ENCODE measurements at places on chromosomes 1 and 21.

- no peak for DNase-seq
Measured at GRCh38 chr1:57620605-57621004, 196.7 kb upstream of the DAB1 start.

DNA sequence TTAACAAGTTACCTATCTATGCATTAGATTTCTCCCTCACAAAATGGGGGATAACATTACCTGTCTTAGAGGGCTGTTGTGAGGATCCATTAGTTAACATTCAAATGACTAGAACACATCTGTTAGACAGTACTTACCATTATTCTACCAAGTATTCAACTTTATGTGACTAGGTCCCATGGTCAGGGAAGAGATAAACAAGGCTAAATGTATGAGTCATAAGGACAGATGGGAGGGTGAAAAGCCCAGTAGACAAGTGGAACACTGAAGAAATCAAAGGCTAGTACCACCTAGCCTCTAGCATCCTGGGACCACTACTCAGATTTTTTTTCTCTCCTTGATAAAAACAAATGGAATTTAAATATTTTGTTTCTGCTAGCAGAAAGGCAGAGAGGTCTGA is 9.0 kb upstream of the VHLL start:
- DNase-seq: no peak

DNA sequence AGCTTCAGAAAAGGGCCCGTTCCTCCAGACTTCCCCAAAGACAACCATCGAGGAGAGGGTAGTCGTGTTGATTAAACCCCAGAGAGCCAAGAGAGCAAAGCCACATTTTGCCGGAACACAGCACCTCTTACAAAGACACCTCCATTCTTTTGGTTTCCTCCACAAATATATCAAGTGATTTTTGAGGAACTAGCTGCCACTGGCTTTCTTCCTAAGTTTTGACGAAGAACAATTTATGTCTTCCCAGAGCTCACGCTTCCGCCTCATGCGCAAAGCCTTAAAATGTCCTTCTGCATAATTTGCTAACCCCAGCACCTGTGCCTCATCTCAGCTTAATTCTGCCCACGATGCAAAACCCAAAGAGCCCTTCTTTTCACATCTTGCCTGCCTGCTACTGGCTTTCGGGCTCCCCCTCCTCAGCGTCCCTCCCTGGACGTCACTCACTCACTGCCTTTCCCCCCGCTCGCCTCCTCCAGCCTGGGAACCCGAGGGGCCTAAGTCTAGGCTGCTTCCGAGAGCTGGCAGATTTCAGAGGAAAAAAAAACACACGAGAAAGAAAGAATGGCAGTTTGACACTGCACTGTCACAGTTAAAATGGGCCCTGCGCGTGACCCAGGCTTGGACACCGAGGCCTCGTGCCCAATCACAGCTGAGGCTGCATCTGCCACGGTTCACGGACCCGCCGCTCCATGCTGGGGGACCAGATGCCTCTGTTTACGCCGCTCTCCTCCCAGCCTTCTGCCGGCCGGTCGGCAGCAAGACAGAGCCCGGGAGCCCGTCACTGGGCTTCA is 77.6 kb upstream of the IFNAR2 start:
- no peak for DNase-seq

GRCh38 chr1:151143986-151144385 is 2.4 kb downstream of the SEMA6C start:
- DNase-seq: no peak

GRCh38 chr21:34713621-34714020 is 44.8 kb downstream of the CLIC6 start:
- DNase-seq: no peak

DNA sequence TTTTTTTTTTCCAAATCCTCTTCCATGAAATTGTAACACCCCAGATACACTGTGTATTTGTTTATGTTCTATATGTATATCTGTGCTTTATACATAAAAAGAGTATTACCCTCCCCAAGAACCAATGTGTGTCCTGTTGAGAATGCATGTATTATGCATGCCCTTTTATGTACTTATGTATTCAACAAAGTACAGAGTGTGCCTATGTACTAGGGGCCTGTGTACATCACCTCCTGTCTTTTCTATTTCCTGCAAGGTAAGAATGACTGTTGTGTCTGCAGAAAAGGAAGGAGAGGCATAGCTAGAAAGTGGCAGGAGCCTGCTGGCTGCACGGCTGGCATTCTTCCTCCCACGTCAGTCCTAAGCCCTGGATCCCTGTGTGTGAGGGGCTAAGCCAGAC is 7.0 kb downstream of the TMEM61 start:
- DNase-seq: no peak

- DNase-seq: no peak
Measured at GRCh38 chr1:198560161-198560560, 19.7 kb upstream of the ATP6V1G3 start.

DNA sequence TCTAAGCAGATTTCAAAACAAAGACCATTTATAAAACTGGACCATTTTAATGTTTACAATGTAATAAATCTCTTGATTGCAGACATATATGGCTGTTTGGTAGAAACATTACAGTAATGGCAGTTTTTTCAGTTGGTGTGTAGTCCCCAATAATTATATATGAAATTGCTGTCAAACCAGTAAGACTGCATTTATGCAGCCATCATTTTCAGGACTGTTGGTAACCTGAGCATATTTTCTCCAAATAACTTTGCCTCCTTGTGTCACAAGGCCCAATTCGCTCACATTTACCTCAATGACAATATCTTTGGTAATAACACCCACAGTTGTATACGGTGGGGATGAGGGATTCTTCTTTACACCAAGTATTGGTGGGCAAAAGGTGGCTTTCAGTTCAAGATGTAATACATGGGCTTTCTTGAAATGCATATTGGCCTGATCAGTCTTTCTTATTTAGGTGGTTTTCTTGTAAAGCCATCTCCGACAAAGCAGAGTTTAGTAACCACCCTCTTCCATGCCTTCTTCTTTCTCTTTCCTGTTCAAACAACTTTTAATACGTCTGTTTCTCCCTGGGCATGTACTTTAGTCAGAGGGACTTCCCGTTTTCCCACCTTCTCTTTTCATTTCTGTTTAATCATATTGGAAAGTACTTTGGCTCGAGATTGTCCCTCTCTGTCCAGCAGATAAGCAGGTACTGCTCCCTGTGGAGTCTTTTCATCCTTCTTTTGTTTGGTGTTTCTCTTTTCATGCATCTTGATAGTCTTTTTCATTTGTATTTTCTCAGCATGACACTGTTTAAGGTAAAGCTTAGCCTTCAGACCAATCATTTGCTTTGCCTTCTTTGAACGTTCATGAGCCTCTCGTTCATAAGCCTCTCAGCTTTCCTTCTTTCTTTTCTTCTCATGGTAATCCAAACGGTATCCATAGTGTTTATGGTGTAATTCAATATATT is 30.4 kb downstream of the ATP2B4 start:
- no peak for DNase-seq

DNA sequence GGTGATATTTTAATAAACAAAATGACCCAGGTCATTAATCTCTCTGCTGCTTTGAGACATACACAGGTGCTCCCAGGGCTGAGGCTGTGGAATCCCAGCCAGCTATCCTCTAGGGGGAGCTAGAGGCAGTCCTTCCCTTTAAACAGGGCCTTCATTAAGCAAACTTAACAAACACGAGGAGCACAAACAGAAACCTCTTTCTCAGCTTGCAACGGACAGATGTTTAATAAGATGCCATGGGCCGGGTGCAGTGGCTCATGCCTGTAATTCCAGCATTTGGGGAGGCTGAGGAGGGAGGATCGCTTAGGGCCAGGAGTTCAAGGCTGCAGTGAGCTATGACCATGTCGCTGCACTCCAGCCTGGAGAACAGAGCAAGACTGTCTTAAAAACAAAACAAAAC is 106.7 kb downstream of the HIVEP3 start:
- DNase-seq: peak; percentile 34

DNA sequence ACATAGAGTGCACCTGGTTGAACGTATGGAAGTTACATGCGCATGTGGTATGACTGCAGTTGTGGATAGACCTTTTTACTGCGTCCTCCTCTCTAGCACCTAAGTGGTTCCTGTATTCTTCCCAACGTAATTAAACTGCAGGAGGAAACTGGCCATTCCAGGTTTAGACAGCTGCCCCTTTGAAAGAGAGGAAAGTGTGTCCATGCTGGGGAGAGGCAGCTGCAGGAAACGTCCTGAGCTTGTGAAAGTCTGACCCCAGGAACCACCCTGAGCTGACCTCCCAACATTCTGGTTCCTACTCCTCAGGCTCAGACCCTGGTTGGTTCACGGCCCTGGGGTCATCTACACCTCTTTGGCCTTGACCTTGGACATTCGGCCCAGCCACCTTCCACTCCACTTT is 309.3 kb downstream of the DISC1 start:
- DNase-seq: no peak

- no peak for DNase-seq
Measured at GRCh38 chr1:202007805-202008489, 2.4 kb upstream of the ELF3 start.

GRCh38 chr1:79150576-79150975 is 144.0 kb upstream of the ADGRL4 start:
- no peak for DNase-seq

DNA sequence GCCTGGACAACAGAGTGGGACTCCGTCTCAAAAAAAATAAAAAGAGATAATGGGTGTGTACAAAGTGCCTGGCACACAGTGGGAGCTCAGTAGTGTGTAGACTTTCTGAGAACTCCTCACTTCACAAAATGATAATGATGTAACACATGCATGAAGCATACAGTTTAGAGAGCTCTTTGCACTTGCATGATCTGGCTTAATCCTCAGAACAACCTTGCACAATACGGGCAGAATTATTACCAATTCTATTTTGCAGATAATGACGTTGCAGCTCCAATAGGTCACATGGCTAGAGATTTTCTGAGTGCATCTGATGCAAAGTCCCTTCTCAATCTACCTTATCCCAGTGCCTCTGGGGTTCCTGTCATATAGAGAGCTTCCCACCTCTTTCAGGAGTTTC is 71.4 kb downstream of the CD247 start:
- no peak for DNase-seq

DNA sequence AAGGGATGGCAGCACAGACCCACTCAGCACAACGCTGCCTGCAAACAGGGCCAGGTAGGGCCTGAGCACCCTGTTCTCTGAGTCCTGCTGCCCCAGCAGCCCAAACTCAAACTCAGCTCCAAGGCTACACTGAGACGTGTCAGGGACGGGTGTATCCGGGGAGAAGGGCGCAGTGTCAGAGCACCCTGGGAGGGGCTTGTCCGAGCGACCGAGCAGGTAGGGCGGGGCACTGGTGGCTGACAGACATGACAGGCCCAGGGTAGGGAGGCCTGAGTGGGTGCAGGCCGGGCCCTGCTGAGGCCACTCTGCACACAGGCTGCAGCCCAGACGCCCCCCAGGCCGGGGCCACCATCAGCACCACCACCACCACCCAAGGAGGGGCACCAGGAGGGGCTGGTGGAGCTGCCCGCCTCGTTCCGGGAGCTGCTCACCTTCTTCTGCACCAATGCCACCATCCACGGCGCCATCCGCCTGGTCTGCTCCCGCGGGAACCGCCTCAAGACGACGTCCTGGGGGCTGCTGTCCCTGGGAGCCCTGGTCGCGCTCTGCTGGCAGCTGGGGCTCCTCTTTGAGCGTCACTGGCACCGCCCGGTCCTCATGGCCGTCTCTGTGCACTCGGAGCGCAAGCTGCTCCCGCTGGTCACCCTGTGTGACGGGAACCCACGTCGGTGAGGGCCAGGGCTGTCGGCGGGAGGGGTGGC is 5.5 kb downstream of the SCNN1D start:
- no peak for DNase-seq

DNA sequence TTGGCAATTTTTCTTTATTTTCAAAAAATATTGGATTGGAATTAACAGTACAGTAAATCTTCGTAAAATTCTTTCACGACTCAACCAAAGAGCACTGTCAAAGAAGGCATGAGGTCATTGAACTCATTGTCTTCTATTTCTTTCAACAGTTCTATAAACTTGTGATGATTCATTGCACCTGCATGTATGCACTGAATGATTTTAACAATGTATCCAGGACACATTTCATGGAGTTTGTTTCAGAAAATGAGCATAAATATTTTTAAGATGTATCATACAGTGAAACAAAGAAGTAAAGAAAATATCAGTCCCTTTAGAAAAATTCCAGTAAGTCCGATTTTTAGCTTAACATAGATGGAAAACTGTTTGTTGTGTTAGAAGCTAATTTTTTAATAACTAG is 33.6 kb upstream of the CD34 start:
- no peak for DNase-seq

Measured in D721Med (cell line).